ENCODE measurements at places on chromosomes 5 and 9. TPM values are rescaled to one million over a fixed set of nuclear protein-coding genes. Genes with fewer than 3 reads are reported as not detected.

DNA sequence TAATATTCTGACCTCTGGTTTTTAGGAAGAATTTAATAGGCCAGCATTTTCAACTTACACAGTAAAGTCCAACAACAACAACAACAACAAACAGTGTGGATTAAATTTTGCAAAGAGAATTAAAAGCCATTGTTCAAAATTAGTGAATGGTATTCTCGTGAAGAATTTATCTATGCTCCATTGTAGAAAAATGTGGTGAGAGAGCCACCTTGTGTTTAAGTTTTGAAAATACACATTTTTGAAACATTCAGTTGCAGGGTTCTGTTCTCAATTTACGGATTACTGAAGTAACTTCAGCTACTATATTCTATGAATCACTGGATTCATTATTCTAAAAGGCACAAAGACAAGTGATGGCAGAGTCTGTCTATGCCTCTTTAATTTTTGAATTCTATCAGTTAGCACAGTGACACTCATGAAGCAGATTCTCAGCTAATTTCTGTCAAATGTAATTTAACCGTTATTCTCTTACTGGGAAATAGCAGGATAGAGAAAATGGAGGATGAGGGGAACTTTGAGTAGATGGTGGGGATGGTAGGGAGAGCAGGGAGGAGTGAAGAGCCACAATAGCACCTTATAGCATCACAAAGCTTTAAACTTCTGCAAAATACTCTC, 11.0 kb downstream of the CCDC152 start:
- no peak for DNase-seq
- H3K36me3 ChIP-seq: peaks cover 4% of the 10 kb centered on the region
- H3K4me1 ChIP-seq: no peaks in the 10 kb centered on the region

STPG3 gene
- total RNA-seq: 0.48 TPM

GRCh38 chr5:59596586-59597350, 296.8 kb downstream of the PDE4D start:
- no peaks in the 10 kb centered on the region for H3K36me3 ChIP-seq
- no peak for DNase-seq
- peaks cover 12% of the 10 kb centered on the region for H3K4me1 ChIP-seq
- H3K4me3 ChIP-seq: no peak overlapping the region
- no peak overlapping the region for H3K27ac ChIP-seq
- H3K27me3 ChIP-seq: peaks cover 18% of the 10 kb centered on the region

DNA sequence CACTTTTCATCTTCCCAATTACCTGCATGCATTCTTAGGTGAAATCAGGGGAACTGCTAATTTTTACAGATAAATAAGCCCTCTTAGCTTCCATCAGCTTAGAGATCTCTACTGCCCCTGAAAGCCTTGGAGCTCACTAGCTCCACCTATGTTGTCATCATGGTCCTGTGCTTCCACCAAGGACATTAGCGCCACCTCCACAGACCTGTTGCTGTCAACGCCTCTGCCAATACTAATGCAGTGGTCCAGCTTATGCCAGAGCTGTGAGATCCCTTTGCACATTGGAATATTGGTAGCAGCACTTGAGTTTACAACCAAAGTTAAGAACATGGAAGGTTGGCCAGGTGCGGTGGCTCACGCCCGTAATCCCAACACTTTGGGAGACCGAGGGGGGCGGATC, 7.7 kb upstream of the SHISAL2B start:
- DNase-seq: no peak
- peaks cover 15% of the 10 kb centered on the region for H3K27me3 ChIP-seq
- no peaks in the 10 kb centered on the region for H3K36me3 ChIP-seq
- H3K4me3 ChIP-seq: no peak overlapping the region

GRCh38 chr9:99154356-99154755, 49.4 kb downstream of the TGFBR1 start:
- H3K27me3 ChIP-seq: peaks cover 23% of the 10 kb centered on the region
- H3K4me1 ChIP-seq: peaks cover 13% of the 10 kb centered on the region
- H3K36me3 ChIP-seq: peaks cover 23% of the 10 kb centered on the region

DNA sequence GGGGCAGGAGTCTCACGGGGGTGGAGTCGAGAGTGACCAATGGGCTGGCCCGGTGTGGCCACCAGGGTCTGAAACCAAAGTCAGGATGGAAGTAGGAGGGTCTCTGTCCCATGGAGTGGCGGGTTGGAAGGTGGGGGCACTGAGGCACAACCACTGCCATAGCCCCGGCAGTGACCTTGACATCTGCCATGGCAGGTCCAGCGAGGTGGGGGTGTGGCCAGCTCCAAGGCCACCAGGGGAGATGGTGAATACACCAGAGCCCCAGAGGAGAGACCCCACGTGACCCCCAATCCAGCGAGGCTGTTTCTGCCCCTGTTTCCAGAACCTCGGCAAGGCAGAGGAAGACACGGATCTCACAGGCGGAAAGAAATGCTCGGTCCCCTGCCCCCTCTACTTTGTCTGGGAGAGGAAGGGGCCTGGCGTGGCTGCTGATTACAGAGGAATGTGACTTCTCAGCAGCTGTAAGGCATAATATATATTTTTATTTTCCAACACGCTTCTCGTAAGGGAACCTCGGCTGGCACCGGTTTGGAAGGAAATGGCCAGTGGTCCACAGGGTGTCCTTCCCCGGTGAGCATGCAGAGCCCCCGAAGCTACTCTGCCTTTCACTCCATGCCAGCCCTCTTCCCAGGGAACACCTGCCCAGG, 105.7 kb upstream of the SARDH start:
- no peaks in the 10 kb centered on the region for H3K4me1 ChIP-seq
- no peaks in the 10 kb centered on the region for H3K27me3 ChIP-seq
- no peak for DNase-seq

DNA sequence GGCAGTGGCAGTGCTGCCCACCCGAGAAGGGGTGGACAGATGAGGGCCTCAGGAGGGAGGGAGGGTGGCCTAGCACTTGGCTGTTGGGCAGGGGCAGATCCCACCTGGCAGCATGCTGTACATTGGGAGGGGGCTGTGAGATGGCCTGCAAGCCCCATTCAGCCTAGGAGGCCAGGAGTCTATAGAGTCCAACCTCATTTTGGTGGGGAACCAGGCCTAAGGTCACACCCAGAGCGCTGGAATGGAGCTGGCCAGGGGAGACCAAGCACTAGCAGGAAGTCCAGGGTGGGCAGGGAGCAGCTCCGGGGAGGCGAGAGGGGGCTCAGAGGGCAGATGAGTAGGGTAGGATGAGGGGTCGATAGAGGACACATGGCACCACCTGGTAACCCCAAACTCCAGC, 22.9 kb downstream of the TRIM14 start:
- H3K27ac ChIP-seq: peak overlapping the region; percentile 39
- peaks cover 42% of the 10 kb centered on the region for H3K4me1 ChIP-seq
- H3K4me3 ChIP-seq: no peak overlapping the region
- DNase-seq: no peak
- H3K36me3 ChIP-seq: peaks cover 66% of the 10 kb centered on the region

GRCh38 chr9:134723037-134723436, 81.4 kb downstream of the COL5A1 start:
- DNase-seq: no peak
- peaks cover 6% of the 10 kb centered on the region for H3K27me3 ChIP-seq
- H3K27ac ChIP-seq: no peak overlapping the region
- H3K4me3 ChIP-seq: no peak overlapping the region

GRCh38 chr5:59020611-59021285, 437.9 kb downstream of the RAB3C start:
- DNase-seq: no peak
- no peaks in the 10 kb centered on the region for H3K27me3 ChIP-seq
- H3K4me3 ChIP-seq: peak overlapping the region; percentile 32

PCDHGA12 gene
- total RNA-seq: 0.11 TPM

GRCh38 chr9:14752871-14753270, 30.3 kb upstream of the CER1 start:
- DNase-seq: no peak
- peaks cover 19% of the 10 kb centered on the region for H3K27me3 ChIP-seq
- H3K4me1 ChIP-seq: peaks cover 4% of the 10 kb centered on the region
- no peak overlapping the region for H3K27ac ChIP-seq
